Stimulated activated CD8-positive, alpha-beta memory T cell treated with anti-CD3 and anti-CD28 coated beads, Interleukin-4, amount 100 ng/mL, for 1 hour (primary cell): ENCODE measurements at places on chromosomes 3 and 15.

DNA sequence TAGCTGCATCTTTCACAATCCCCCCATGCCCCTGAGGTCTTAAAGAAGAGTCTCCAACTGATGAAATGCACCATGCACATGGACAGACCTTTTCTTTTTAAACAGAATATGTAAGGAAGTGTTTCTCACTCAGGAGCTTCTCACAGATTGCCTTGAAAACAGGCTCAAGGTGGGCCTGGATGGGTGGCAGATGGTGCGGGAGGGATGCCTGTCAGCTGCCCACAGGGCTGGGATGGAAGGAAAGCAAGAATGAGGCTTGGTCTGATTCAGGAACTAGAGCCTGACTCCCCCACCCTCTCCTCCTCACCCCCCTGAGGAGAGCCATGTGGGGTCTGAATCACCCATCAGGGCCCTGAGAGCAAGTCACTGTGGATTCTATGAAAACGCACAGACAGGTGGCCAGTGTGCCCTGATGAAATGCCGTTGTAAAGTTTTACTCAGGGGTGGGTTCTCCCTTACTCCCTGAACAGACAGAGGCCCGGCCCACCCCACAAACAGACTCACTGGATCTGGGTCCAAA lies 67.2 kb downstream of the UMPS start:
- no peak for DNase-seq

GRCh38 chr3:188137051-188137450 lies 16.9 kb upstream of the LPP start:
- no peak for DNase-seq

DNA sequence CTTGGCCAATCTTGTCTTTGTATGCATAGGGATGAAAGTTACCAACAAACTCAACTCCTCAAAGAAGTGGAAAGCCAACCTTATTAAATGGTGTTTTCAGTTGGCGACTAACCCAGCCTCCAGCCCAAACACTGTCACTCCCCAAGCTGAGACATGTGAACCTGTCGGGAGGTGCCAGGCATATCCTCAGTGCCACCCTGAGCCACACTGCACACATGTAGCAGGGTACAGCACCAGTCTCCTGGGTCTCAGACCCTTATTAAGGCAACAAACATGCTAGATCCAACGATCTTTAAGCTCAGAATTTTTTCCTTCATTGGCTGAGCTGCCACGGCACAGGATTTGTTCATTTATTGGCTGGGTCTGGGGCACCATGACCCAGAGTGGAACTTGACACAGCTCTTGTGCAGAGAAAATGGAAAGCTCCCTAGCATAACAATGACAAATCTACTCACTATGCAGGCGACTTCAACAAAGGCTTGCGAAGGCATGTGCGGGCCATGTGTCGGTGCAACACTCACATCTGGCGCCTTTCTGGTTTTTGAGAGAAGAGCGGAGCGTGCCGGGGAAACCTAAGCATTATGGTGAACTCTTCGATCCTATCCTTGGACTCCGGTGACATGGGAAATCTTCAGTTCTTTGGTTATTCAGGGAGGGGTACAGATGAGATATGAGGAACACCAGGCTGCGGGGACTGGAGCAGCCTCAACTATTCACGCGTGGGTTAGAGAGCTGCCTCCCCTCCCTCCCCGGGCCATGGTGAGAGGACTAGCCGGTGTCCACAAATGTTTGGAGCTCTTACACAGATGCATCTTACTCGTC lies 190.1 kb downstream of the FAM43A start:
- DNase-seq, result no peak

DNA sequence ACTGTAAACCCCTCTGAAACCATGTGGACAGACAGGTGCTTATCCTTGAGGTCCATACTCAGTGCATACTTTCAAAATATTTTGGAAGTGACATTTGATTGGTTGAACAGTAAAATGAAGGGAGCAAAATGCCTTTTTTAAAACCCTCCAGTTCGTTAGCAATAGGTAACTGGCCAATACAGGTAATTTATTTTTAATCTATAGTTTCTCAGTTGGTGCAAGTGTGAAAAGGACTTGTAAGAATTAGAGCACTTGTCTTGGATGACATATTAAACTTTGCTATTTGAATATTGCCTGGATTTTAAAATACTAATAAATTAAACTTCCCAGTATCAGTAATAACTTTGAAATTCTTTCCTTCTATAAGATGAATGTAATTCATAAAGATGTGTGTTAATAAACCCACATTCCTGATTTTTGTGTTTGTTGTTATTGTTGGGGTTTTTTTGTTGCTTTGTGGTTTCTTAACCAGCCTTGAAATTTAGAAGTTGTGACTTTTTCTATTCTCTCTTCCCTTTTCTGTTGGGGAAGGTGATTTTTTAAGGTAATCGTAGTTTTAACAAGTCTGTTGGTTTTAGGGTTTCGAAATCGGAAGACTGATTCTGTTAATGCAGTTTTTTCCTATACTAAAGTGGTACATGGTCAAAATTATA lies 90.0 kb downstream of the STT3B start:
- DNase-seq, result no peak

GRCh38 chr3:48434591-48435222 lies 4.8 kb upstream of the PLXNB1 start:
- DNase-seq, result no peak

- no peak for DNase-seq
Measured at GRCh38 chr3:170572665-170573253, 13.1 kb downstream of the SLC7A14 start.

DNA sequence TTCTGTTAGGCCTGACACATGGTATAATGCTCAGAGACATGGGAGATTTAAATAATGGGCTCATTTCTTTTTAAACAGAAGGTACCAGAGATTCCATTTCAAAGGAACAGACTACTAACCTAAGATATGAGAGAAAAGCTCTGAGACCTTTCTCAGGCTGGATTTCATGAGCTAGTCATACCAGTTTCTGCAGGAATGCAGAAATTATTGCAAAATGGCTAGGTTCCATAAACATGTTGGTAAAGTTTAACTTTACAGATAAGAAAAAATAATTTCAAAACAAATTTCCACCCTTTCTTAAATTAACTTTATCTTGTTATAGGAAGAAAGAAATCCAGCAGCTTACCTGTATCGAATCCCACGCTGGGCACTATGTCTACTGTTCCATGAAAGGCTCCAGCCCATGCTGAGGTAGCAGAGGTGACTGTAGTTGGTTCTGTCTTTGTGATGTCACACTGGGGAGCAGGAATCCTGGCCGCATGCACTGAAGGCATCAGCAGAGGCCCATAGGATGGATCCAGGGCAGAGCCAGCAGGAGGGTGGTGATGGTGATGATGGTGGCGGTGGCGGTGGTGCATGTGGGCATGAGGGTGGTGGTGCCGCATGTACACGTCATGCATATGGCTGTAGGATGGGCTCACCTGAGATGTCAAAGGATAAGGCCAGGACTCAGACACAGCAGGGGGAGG lies 22.6 kb downstream of the VGLL3 start:
- no peak for DNase-seq

GRCh38 chr3:33363113-33363800 lies 76.9 kb downstream of the UBP1 start:
- no peak for DNase-seq

DNA sequence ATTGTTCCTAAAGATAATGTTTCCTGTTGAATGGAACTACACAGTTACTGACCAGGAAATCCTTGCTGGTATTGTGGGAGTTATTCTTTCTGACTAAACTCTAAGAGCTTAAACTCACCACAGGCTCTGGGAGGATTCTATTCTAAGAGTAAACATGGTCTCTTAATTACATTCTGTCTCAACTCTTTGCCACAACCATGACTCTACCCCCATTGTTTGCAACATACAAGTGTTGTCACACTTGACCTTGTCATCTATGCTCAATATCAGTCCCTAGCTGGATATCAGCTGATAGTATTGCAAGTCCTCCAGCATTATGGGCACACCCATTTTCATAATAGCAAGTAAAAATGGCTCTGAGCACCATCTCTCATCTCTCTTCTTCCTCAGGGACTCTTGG lies 29.6 kb upstream of the SECISBP2L start:
- no peak for DNase-seq

DNA sequence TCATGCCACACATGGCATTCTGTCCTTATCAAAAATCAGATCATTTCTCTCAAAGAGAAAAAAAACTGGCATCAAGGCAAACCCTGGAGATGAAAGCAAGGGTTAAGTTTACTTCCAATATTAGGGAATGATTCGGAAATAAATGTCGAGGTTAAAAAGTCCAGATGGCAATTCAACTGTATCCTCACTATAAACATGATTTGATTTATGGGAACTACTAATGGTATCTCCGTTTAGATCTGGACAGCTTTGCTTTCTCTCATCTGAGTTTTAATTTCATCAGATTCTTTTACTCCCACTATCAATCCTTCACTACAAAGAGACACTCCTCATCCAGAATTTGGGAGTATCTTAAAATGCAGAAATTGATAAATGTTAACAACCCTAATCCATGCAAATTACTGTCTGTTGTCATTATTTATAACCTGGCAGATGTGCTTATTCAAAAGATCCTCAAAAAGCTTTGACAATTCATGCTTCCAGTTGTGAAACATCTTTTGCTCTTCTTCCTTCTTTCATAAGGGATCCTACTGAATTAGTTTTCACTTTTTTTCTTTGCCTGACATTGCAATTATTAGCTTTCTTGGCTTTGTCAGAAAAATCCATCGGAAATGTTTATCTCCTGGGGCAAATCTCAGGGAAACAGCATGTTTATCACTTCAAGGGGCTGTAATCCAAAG lies 903.2 kb downstream of the MCTP2 start:
- DNase-seq, result no peak

GRCh38 chr3:129462361-129462968 lies 22.4 kb downstream of the IFT122 start:
- DNase-seq, result no peak

GRCh38 chr3:58564456-58565160 lies 12.6 kb downstream of the FAM107A start:
- DNase-seq, result no peak

DNA sequence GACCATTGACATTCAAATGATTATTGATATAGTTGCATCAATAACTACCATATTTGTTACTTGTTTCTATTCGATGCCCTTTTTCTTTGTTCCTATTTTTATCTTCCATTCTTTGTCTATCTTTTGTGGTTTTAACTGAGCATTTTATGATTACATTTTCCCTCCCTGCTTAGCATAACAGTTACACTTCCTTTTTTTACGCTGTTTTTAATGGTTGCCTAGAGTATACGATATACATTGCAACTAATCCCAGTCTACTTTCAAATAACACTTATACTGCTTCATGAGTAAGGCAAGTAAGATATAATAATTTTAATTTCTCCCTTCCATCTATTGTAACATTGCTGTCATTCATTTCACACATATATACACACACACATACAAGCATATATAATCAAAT lies 26.3 kb downstream of the COL6A6 start:
- DNase-seq, result no peak

GRCh38 chr3:171347301-171348039 lies 112.7 kb downstream of the TNIK start:
- DNase-seq, result no peak

DNA sequence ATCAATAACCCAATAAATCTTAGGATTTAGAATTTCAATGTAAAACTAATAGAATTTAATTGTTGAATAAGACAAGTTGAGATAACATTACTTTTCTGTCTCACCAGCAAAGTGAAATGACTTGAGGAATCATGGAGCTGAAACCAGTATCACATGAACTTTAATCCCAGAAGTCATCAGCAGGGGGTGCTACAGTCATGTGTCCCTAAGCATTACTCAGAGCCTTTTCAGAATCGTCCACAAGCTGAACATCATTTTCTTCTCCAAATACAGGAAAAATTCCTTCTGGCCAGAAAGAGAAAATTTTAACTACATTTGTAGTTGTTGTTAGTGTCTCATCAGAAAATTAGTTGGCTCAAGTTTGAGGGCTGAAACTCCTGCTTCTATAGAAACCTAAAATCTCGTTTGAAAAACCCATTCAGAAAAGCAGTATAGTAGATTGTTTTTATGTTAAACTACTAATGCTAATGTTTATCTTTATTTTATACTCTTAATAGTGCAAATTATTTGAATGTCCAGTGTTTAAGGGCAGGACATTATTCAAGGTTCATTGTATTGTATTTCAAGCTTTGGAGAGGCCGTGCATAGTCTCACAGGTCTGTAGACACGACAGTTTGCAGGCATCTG lies 384.1 kb downstream of the PLOD2 start:
- DNase-seq, result no peak

GRCh38 chr3:38059591-38059990 lies 20.6 kb downstream of the DLEC1 start:
- DNase-seq, result no peak

- DNase-seq, result no peak
Measured at GRCh38 chr3:56616478-56617006, 59.6 kb downstream of the CCDC66 start.

DNA sequence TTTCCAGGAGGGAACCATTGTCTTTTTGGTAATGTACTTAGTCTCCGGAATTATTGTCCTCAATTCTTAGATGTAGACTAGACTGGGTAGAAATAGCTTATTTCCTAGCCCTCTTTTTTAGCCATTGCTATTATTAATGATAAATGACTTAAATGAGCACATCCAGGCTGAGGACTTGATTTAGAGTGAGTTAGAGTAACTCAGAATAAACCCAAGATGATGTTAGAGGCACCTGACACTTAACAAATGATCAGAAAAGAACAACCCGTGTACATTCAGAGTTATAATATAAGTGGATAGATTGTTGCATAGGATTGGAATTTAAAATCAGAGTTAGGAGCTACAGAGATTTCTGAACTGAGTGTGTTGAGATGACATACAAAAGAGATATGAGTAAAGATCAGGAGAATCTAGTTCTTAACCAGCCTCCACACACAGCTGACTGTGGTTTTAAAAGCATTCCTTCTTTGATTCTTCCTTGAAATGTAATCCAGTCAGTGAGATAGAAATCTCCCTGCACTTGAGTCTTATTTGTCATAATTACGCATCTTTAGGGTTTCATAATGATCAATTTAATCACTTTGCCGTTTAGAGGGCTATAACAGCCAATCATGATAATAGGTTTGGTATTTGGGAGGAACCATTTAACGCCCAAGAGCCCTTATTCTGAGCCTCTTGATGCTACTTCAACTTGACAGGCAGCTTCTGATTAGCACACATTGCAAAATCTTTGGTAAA lies 366.5 kb downstream of the GAP43 start:
- no peak for DNase-seq

DNA sequence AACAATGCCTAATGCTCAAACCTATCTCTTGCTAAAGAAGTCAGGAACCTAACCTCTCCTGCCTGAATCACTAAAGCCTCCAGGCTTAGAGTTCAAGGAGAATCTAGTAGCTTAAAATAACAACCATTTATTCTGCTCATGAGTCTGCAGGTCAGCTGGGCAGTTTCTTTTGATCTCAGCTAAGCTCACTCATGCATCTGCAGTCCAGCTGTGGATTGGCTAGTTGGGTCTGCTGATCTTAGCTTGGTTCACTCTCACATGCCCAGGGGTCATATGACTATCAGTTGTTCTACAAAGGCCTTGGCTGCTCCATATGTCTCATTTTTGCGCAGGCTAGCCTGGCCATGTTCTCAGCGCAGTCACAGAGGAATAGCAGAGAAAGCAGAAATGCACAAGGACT lies 109.2 kb upstream of the STT3B start:
- DNase-seq, result no peak
